ENCODE measurements at places on chromosomes 13 and 19. TPM values are rescaled to one million over a fixed set of nuclear protein-coding genes. Genes with fewer than 3 reads are reported as not detected.
A peak's percentile ranks its signal among the peaks of the same experiment; 100 is the strongest.

- DNase-seq, result peak; percentile 7
Observed at GRCh38 chr13:91346850-91347201, 661 bp upstream of the MIR17HG start.

DNA sequence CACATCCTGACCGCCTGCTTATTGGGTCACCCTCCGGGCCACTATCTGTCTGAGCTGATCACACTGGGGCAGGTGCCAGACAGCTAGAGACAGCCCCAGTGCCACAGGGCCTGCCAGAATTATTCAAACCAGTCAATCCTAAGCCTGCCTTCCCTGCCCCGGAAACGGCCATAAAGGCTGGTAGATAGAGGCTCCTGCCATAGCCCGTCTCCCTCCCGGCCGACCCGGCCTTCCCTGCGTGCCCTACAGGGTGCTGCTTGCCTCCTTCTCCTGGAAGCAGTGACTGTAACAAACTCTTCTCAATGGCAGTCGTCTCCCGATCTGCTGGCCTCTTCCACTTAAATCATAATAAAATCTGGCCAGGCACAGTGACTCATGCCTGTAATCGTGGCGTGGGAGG lies 158.6 kb upstream of the SOX1 start:
- no peak for DNase-seq

DNA sequence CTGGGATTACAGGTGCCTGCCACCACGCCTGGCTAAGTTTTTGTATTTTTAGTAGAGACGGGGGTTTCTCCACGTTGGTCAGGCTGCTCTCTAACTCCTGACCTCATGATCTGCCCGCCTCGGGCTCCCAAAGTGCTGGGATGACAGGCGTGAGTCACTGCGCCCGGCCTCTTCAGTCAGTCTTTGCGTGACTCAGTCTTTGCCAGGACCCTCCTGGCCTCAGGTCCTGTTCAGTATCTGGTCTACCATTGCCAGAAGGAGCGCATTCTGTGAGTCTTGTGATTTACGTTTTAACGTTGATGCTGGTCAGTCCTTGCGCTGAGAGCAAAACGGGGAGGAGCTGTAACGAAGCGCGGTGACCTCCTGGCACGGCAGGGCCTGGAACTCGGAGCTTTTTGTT lies 7.6 kb upstream of the HMG20B start:
- no peak for DNase-seq

DNA sequence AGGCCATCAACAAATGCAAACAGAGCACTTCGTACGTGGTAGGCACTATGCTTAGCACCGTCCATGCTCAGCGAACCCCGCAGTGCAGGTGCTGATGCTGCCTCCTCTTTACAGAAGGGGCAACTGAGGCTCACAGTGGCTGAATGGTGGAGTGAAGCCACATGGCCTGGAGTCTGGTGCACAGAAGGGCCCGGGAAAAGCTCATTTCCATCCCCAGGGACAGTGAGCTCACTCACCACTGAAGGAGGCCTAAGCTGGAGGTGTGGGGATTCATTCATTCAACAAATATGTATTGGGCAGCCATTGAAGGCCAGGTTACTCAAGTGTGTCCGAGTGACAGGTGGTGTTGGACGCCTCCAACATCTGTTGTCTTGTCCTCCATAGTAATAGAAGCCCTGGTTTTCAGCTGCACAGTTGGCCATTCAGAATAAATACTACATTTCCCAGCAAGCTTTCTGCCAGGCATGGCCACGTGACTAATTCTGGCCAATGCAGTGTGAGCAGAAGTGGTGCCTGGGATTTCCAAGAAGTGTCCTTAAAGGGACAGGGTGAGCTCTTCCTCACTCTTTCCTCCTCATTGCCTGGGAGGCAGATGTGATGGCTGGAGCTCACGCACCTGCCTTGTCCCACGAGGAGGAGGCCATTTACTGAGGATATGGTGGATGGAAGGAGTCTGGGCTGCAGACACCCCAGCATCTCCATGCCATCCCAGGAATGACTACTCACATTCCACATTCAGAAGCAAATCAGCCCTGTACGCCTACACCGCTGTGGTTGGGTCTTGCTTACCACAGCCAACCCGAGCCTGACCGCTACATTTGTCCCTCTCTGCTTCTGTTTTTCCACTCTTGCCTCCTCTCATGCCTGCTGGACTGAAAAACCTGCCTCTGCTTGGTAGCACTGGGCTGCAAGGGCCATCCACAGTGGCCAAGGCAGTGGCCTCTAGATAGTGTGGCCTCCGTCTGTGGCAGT lies 2.3 kb upstream of the ZNRF4 start:
- DNase-seq, result no peak

GRCh38 chr19:45528149-45528743 lies 21.0 kb downstream of the VASP start:
- DNase-seq, result no peak

GRCh38 chr13:46617229-46617721 lies 64.3 kb downstream of the LRCH1 start:
- DNase-seq, result no peak

DNA sequence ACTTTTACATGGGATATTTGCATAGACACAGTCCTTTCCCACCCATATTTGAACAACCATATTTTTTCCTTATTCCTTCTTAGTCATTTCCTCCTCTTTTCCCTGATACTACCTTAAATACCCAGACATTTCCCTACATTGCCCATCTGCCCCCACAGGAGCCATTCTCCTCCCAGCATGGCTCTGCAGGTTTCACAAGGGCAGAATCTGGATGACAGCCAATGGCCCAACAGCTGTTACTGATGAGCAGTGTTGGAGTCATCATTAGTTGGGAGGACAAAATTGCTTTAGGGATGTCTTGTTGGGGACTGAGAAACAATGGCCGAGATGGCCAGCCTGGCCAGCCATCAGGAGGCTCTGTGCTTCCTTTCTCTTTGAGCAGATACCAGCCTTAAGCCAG lies 209.5 kb downstream of the KLF5 start:
- no peak for DNase-seq

- DNase-seq, result no peak
Observed at GRCh38 chr19:34707661-34708060, 26.4 kb upstream of the ZNF181 start.

DNA sequence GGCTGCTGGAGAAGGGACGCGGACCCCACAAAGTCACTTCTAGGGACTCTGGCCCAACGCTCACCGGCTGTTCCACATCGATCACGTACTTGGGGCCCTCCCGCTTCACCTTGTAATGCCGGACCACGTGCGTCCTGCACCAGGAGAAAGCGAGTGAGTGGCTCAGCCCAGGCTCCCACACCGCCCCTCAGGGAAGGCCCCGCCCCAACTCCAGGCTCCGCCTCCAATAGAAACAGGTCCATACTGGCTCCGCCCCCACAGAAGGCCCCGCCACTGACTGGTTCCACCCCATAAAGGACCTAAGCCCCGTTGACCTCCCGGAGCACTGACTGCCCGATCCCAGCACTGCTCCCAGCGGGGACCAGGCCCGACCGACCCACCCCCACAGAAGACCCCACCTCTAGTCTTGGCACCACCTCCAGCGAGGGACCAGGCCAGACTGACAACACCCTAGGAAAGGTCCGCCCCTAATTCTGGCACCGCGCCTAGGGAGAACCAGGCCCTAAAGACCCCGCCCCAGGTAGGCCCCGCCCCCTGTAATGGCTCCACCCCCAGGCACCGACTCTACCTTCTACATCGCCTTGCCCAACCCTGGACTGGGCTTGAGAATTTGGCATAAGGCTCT lies 11.3 kb downstream of the STAP2 start:
- DNase-seq, result peak; percentile 33

GRCh38 chr13:26390203-26390602 lies 136.3 kb downstream of the CDK8 start:
- no peak for DNase-seq

- DNase-seq, result no peak
Observed at GRCh38 chr13:33806470-33807248, 11.3 kb upstream of the RFC3 start.

GRCh38 chr13:99970651-99971575 lies 654 bp downstream of the ZIC5 start:
- no peak for DNase-seq

- no peak for DNase-seq
Observed at GRCh38 chr19:34678421-34678820, 943 bp downstream of the ZNF302 start.

DNA sequence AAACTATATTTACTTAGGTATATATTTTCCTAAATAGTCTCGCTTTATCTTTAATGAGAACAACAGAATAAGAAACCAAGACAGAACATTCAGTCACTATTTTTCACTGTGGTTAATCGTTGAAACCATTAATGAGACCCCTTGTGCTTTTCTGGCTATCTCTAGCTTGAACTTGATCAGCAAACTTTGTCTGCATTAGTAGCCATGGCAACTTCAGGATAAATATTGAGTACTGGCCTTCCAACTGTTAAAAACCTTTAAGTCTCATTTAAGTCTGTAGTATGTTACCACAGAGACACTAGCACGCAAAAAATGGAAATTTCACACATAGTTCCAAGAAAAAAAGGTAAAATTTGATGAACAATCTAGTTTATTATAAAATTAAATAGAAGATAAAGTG lies 946.0 kb downstream of the SLITRK5 start:
- DNase-seq, result no peak

DNA sequence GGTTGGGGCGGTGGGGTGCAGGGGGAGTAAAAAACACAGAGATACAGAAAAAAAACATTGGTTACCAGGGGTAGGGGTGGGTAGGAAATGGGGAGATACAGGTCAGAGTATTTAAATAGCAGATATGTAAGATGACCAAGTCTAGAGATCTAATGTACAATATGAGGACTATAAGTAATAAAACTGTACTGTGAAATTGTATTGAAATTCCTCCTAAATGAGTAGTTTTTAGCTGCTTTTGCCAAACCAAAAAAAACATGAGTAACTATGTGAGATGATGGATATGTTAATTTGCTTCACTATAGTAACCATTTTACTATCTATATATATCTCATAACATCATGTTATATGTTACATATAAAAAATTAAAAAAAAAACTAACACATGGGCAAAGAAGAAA lies 29.6 kb downstream of the VWA8 start:
- DNase-seq, result no peak

DNA sequence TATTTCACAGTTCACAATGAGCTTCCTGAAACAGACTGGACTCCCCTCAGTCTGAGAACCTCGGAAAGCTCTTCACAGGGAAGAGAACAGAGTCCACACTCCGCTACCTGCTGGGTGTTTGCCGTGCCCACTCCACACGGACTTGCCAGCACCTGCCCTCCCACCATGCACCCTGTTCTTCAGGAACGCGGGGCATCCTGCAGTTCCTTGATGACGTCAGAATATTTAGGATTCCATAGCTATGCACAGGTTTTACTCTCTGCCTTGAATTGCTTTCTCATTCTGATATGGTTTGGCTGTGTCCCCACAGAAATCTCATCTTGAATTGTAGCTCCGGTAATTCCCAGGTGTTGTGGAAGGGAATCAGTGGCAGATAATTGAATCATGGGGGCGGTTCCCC lies 74.4 kb upstream of the FARP1 start:
- no peak for DNase-seq

DNA sequence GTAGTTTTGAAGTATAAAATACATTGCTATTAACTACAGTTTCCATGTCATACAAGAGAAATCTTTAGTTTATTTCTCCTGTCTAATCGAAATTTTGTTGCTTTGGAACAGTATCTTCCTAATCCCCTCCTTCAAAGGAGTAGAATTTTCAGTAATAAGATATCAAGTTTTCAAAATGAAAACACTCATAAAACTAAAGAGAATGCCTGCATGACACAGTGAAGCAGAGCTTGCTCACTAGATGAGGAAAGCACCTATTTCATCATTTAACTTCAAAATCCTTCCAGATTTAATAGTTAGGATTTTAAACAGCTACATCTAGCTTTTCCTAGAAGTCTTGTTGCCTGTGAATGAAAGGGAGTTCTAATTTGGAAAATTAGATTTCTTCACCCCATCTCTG lies 80.8 kb downstream of the TNFSF11 start:
- no peak for DNase-seq

Gene ZNF296
- polyA plus RNA-seq, result 7.2 TPM

Gene ZNF418
- polyA plus RNA-seq, result not detected

Gene NDUFS7
- 119 TPM for polyA plus RNA-seq

Gene PRR36
- not detected for polyA plus RNA-seq

Gene ELF1
- 83.3 TPM for polyA plus RNA-seq

Gene CCNA1
- not detected for polyA plus RNA-seq
